ENCODE measurements at places on chromosomes 13 and 19.
A peak's percentile ranks its signal among the peaks of the same experiment; 100 is the strongest.

DNA sequence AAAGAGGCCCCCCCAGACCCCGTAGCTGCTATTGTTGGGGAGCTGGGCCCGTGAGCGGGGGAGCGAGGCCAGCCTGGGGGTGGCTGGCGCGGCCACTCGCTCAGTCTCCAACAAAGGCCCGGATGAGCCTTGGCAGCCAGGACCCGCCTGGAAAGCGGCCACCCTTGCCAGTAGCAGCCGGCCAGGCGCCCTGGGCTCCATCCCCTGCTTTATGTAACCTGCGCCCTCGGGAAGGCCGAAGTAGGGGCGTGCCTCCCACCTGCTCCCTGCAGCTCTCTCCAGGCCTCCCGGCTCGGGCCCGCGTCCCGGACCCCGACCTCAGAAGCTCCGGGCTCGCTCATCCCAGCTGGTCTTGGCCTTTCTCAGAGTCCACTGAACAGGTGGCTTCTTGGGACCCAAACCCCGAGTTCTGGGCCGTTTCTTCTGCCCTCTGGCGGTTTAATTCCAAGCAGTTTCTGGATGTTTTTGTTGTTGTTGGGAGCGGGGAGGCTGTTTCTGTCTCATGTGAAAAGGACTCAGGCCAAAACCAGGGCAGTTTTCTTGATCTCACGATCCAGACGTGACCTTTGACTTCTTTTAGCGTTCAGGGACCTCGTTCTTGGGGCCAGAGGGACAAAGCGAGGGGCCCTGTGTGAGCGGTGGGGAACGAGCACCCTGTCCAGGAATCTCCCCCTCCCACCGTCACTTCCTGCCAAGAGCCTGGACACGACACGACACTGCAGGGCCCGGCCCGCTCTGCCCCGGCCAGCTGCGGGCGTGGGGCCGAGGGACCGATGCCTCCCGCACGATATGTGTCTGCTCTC, 1.2 kb downstream of the CDC34 start:
- no peak for DNase-seq

DNA sequence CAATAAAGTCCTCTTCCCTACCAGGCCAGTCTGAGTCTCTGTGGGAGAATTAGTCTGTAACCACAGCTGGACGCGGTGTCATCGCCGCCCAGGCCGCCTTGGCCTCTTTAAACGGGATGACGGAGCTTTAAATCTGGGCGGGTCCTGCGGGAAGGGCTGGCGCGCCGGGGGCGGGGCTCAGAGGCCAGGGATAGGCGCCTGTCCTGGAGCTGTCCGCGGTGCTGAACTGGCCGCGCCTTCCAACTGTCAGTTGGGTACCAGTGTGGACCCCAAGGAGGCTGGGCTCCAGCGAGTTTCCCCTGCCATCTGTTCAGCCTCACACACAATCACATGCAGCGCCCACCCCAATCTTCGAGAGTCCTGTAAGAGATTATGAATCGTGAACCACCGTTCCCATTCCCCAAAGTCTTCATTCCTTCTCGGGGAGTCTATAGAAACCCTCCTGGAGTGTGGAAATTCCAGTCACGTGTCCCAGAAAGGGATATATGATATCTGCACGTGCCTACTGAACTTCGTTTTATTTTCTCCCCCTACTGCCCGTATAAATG, 11.5 kb downstream of the APLP1 start:
- peak; percentile 84 for DNase-seq

DNA sequence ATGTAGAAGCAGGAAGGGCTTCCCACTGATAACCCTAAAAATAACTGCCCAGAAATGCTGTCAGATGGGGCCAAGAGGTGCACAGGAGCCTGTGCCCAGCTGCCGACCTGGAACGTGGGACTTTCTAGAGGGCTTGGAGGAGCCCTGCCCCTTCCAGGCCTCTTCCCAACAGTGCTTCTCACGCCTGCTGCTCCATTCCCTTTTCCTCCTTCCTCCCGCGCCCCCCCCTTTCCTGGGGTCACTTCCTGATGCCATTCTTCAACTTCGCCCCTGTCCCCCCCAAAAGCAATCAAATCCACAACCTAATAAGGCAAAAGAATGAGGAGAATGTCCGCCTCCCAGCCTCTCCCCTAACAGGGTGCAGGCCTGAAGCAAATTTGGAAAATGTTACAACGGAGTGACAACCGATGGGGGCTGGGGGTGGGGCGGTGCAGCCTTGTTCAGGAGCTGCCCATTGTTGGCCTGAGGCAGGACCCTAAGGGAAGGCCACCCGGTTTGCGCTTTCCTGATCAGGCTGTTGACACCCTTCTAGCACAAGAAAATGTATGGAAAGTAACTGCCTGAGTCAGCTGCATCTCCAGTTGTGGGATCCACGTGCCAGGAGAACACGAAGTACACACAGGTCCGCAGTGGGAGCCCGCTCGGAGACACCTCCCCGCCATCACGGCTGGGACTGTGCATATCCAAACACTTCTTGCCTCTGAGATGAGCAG, 18.7 kb downstream of the ACTN4 start:
- no peak for DNase-seq

- DNase-seq: peak; percentile 84
Observed at GRCh38 chr19:14440049-14440448, 6.9 kb downstream of the PKN1 start.

GRCh38 chr13:113548778-113549621, 35.6 kb upstream of the TFDP1 start:
- no peak for DNase-seq

- no peak for DNase-seq
Observed at GRCh38 chr19:28210886-28211285, 1002.1 kb downstream of the UQCRFS1 start.

DNA sequence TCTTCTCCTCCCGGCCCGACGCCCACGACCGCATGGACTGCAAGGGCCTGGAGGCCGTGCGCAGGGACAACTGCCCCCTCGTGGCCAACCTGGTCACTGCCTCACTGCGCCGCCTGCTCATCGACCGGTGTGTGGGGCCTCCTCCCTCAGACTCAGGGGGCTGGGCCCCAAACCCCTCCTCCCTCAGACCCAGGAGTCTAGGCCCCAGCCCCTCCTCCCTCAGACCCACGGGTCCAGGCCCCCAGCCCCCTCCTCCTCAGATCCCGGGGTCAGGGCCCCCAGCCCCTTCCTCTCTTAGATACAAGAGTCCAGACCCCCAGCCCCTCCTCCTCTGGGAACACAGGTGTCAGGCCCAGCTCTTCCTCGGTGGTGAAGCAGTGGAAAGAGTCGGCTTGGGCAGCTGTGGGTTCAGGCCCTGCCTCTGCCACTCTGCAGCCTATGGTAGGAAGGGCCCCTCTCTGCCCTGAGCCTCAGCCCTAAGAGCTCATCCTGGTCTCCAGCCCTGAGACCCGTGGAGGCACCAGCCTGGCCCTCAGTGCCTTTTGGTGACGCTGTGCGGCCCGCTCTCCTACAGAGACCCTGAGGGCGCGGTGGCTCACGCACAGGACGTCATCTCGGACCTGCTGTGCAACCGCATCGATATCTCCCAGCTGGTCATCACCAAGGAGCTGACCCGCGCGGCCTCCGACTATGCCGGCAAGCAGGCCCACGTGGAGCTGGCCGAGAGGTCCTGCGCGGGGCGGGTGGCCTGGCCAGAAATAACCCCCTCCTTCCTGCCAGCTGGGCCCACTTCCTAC, 3.7 kb upstream of the SPIB start:
- DNase-seq: peak; percentile 87

GRCh38 chr19:33063753-33064457, 783 bp downstream of the RHPN2 start:
- DNase-seq: no peak

GRCh38 chr13:76825430-76825829, 60.8 kb downstream of the KCTD12 start:
- DNase-seq: no peak

- no peak for DNase-seq
Observed at GRCh38 chr19:41929536-41930071, 1.4 kb upstream of the ERFL start.

DNA sequence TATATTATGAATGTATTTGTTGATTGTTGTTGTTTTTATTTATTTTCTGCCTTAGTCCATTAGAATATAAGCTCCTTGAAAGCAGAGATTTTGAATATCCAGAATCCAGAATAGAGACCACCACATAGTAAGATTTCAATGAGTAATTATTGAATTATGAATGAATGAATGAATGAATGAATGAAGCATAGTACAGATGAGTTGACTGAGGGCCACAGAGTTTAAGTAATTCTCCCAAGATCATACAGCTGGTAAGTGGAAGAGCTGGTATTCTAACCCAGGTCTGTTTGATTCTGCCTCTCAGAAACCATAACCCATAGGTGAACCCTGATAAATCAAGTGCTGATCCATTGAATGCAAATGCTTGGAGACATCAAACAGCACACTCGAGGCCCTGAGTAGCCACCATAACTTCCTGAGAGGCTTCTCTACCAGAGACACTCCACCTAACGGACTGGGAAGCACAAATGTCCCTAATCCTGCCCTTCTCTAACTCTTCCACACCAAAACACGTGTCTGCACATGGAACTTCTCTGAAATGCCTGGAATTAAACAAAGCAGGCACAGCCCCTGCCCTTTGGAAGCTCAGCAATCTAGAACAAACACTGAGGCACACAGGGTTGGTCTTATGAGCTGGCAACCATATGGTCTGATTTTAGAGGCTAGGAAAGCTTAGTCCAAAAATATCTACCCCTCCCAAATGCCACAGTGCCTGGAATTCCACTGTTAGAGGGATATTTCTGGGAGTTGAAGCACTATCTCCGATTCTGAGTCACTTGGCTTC, 190.1 kb downstream of the FOXO1 start:
- DNase-seq: no peak

DNA sequence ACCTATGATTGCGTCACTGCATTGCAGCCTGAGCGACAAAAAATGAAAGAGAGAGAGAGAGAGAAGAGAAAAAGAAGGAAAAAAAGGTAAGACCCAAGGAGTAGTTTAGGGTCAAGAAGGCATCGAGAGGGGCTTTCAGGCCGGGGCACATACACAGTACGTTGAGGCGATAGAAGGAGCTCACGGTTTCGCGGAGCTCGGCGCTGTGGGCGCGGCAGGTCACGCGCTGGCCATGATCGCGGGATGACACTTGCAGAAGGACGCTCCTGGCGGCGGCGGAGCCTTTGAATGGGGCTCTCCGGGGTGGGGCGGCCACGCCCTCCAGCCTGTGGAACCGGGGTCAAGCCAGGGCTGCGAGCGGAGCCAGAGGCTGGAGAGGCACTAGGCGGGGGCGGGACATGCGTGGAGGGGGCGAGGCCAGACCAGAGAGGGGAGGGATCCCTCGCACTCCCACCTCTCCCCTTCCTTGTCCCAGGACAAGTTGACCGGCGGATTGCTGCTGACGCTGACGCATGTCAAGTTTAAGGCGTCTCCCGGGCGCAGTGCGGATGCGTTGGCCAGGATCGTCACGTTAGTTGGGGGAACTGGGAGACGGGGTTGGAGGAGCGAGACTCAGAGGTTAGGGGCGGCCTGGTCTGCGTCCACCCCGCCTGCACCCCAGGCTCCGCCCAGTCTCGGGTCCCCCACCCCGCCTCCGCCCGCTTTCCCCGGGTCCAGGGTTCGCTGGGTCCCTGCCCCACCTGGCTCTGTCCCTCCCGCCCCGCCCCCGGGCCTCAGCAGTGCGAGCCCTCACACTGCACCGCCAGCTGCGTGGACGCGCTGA, 6.9 kb downstream of the NPHS1 start:
- DNase-seq: peak; percentile 17

DNA sequence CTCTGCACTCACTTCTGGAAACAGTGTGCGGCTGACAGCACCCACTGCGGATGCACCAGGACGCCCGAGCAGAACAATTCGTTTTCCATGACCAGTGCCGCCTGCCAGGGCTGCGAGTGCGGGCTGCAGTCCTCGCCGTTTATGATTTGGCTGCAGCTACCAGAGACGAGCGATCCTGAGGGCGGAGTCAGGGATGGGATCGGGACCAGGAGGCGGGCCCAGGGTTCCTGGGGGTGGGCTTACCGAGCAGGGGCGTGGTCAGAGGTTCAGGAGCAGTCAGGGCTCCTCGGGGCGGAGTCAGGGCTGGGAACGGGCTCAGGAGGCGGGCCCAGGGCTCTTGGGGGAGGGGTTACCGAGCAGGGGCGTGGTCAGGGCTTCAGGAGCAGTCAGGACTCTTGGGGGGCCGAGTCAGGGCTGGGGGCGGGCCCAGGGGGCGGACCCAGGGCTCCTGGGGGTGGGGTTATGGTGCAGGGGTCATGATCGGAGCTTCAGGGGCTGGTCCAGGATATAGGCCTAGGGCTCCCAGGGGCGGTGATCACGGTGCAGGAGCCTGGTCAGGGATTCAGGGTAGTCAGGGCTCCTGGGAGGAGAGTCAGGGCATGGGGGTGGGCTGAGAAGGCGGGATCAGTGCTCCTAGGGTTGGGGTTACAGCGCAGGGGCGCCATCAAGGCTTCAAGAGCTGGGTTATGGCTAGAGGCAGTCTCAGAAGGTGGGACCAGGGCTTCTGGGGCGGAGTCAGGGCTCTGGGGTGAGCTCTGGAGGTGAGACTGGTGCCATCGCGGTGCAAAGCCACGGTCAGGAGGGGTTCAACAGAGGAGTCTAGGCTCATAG, 1.7 kb downstream of the KLK4 start:
- peak; percentile 61 for DNase-seq

- DNase-seq: no peak
Observed at GRCh38 chr13:73062468-73062867, 3.7 kb downstream of the KLF5 start.

DNA sequence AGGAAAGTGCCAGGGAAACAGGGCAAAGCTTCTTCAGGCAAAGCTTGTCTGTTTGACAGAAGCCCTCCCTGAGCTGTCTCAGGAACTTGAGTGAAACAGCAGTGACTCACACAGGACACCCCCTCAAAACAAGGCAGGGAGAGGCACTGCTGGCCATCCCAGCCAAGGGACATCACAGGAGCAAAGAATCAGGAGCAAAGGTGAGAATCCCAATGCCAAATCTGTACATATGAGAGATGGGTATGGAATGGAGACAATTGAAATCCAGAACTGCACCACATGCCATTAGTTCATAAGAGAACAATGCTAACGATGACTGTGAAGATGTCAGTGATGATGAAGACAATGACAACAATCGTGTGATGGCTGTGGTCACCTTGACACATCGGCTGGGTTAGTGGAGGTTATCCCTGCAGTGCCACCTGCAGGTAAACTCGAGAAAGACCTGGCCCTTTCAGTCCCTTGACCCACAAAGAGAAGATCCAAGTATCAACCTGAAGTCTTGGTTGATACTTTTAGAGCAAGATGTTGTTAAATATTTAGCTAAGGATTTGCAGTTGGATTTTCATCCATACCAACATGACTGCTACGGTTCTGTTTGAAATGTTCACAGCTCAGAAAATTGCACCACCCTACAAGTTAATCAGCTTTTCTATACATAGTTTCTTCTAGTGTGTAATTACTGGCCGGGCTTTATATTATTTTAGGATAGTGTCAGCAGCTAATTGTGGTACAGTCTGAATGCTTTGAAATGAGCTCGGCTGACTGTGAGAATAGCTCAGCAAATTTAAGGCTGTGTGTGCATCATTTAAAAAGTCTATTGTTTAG, 42.0 kb upstream of the IPO5 start:
- no peak for DNase-seq

GRCh38 chr19:50417111-50418081, 1.3 kb upstream of the SPIB start:
- DNase-seq: peak; percentile 16

DNA sequence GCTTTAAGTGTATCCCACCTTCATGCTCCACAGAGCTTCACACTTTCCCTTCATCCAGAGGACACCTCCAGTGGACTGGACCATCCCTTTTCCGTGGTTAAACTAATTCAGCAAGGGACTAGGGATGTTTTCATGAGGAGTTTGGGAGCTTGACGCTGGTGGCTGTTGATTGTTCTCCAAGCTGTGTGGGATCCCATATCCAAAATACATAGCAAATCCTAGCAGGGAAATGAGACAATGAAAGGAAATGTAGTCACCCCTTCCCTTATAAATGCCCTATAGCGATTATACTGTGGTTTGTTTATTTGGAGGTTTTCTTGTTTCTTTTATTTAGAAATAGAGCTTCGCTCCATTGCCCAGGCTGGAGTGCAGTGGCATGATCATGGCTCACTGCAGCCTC, 31.6 kb upstream of the DPRX start:
- DNase-seq: no peak

Measured in stimulated activated CD4-positive, alpha-beta T cell treated with anti-CD3 and anti-CD28 coated beads, Interleukin-2, amount 100 ng/mL, for 24 hours (primary cell).